ENCODE measurements at places on chromosomes 7 and 10.

DNA sequence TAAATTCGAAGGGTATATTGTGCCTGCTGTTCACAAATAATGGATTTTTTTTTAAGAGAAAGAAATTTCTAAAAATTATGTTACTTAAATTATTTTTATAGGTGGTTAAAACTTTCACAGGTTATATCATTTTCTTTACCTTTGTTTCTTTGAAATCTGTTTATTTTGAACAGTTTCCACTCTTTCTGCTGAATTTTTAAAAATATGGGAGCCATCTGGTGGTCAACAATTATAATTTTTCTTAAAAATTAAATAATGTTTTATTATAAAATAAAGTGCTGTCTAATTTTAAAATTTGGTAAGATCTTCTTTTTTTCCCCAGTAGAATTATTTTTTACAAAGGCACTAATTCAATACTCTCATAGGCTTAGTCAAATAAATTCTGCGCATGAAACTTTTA lies 263.9 kb downstream of the ETV1 start:
- no peak overlapping the region for H3K4me3 ChIP-seq
- no peaks in the 10 kb centered on the region for H3K4me1 ChIP-seq
- H3K36me3 ChIP-seq: no peaks in the 10 kb centered on the region

DNA sequence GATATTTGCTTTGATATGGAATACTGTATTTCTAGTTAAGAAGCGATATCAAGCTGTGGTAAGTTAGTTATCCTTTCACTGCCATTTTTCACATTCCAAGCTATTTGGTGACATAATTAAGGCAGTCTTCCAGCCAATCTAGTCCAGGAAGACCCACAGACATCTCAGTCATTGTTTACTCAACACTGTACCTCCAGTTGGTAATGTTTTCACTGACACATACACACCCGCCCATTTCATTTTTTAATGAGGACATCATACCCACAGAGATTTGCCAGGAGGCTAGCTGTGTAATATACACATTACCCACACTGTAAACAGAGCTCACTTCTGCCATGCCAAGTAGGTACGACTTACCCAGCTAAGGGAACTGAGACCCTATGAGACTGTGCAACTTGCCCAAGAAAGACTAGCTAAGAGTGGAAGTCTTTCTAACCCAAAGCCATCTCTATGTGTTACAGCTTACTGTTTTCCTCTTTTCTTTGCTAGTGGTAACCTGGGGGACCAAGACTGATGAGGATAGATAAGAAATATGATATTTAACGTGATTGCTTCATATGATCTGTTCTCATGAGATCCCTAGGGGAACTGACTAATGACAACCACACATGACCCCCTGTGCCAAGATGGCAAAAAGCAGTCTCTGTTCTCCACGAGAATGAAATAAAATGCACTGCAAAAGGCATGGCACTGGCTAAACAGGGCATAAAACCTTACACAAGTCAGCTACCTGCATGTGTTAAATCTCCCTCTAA lies 179.0 kb downstream of the DGKI start:
- H3K27me3 ChIP-seq: peaks cover 5% of the 10 kb centered on the region
- no peaks in the 10 kb centered on the region for H3K4me1 ChIP-seq
- no peak overlapping the region for H3K27ac ChIP-seq

DNA sequence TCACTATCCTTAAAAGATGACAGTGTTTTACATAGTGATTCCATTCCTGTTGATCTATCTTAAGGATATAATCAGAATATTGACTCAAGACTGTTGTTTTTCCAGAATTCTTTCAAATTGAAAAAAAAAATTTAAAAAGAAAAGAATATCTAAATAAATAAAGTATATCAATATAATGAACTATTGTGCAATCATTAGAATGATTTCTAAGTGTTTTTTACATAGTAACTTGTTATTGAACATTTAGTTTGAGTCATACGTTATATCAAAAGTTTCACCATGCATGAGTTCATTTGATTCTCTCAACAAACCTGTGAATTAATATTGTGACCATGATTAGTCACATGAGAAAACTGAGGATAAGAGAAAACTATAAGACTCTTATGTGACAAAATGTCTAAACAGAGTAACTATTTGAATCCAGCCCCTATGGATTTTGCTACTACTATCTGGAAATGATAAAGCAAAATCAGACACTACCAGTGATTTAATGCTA lies 46.1 kb downstream of the KLF6 start:
- no peak overlapping the region for H3K4me3 ChIP-seq
- no peaks in the 10 kb centered on the region for H3K27me3 ChIP-seq
- DNase-seq: no peak
- H3K36me3 ChIP-seq: no peaks in the 10 kb centered on the region
- H3K27ac ChIP-seq: no peak overlapping the region

DNA sequence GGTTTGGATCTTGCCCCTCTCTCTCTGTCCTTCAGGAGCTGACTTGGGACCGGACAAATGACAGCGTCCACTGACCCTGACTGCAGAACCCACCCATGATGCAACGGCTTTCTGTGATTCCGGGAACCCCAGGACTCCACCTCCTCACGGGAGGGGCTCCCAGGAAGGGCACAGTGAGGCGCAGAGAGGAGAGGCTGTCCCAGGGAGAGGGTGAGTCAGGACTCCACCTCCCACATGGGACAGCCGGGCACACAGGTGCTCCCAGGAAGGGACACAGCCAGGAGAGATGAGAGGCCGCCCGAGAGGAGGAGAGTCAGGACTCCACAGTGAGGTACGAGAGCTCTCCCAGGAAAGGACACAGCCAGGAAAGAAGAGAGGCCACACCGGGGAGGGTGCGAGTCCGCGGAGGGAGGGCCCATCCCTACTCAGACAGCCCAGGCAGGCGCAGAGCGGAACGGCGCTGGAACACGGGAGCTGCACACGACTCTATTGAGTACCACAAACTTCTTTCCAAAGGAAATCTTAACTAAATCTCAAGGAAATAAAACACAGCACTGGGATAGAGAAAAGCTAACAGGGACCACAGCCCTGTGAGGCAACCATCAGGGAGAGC lies 162.5 kb downstream of the MAD1L1 start:
- DNase-seq: no peak
- no peak overlapping the region for H3K27ac ChIP-seq
- no peaks in the 10 kb centered on the region for H3K36me3 ChIP-seq
- peaks cover 24% of the 10 kb centered on the region for H3K4me1 ChIP-seq
- no peak overlapping the region for H3K4me3 ChIP-seq
- no peaks in the 10 kb centered on the region for H3K27me3 ChIP-seq

DNA sequence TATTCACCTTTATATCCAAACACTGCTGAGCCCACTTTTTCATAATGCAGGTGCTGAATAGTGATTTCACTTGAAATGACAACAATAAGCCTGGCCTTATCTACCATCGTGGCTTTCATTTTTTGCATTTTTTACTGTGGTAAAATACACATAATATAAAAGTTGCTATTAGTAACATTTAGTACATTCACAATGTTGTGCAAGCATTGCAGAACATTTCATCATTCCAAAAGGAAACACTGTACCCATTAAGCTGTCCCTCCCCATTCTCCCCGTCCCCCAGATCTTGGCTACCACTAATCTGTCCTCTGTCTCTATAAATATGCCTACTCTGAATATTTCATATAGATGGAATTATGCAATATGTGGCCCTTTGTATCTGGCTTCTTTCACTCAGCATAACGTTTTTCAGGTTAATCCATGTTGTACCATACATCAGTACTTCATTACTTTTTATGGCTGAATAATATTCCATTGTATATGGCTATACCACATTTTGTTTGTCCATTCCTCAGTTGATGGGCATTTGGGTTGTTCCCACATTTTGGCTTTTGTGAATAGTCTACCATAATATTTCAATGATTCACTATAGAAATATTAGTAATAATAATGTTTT lies 68.5 kb upstream of the ARID5B start:
- H3K27me3 ChIP-seq: no peaks in the 10 kb centered on the region
- H3K4me3 ChIP-seq: no peak overlapping the region
- no peak for DNase-seq
- H3K27ac ChIP-seq: no peak overlapping the region

GRCh38 chr7:1200045-1200444 lies 32.6 kb upstream of the UNCX start:
- H3K4me1 ChIP-seq: no peaks in the 10 kb centered on the region
- H3K36me3 ChIP-seq: no peaks in the 10 kb centered on the region
- H3K27ac ChIP-seq: no peak overlapping the region
- DNase-seq: no peak
- no peak overlapping the region for H3K4me3 ChIP-seq

- no peak overlapping the region for H3K4me3 ChIP-seq
- no peak overlapping the region for H3K27ac ChIP-seq
- peaks cover 2% of the 10 kb centered on the region for H3K4me1 ChIP-seq
- H3K36me3 ChIP-seq: peaks cover 33% of the 10 kb centered on the region
- DNase-seq: no peak
- H3K27me3 ChIP-seq: no peaks in the 10 kb centered on the region
Observed at GRCh38 chr7:149721084-149721601, 52.2 kb downstream of the ZNF467 start.

GRCh38 chr10:5512331-5512730 lies 12.4 kb upstream of the CALML3 start:
- no peaks in the 10 kb centered on the region for H3K27me3 ChIP-seq
- DNase-seq: no peak
- H3K4me1 ChIP-seq: no peaks in the 10 kb centered on the region
- H3K27ac ChIP-seq: no peak overlapping the region
- no peaks in the 10 kb centered on the region for H3K36me3 ChIP-seq
- no peak overlapping the region for H3K4me3 ChIP-seq

- H3K36me3 ChIP-seq: no peaks in the 10 kb centered on the region
- H3K27ac ChIP-seq: no peak overlapping the region
- H3K4me1 ChIP-seq: no peaks in the 10 kb centered on the region
- H3K27me3 ChIP-seq: no peaks in the 10 kb centered on the region
- no peak overlapping the region for H3K4me3 ChIP-seq
Observed at GRCh38 chr10:71573562-71574518, 145.7 kb downstream of the C10orf105 start.

DNA sequence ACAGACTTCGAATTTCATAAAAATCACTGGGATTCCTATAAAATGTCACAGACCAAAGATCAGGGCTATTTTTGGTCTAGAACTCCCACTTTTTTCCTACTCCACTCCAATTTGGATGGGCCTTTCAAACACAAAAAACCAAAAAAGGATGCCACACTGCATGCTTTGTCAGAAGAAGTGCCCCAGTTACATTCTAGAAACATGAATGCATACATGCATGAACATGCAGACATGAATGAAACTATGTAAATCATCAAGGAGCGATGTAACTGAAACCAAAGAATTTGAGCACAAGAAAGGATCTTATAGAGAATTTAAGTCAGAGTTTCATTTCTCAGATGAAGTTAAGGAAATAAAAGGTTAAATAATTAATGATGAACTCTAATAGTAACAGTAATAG lies 31.8 kb upstream of the FAM133B start:
- no peaks in the 10 kb centered on the region for H3K27me3 ChIP-seq
- no peak overlapping the region for H3K27ac ChIP-seq
- peaks cover 6% of the 10 kb centered on the region for H3K4me1 ChIP-seq
- peaks cover 9% of the 10 kb centered on the region for H3K36me3 ChIP-seq
- no peak for DNase-seq

- H3K27me3 ChIP-seq: no peaks in the 10 kb centered on the region
- peaks cover 76% of the 10 kb centered on the region for H3K36me3 ChIP-seq
- H3K4me1 ChIP-seq: peaks cover 31% of the 10 kb centered on the region
- H3K4me3 ChIP-seq: peak overlapping the region; percentile 67
- DNase-seq: no peak
- peak overlapping the region; percentile 90 for H3K27ac ChIP-seq
Observed at GRCh38 chr7:99625321-99625720, 8.6 kb downstream of the ZSCAN25 start.

DNA sequence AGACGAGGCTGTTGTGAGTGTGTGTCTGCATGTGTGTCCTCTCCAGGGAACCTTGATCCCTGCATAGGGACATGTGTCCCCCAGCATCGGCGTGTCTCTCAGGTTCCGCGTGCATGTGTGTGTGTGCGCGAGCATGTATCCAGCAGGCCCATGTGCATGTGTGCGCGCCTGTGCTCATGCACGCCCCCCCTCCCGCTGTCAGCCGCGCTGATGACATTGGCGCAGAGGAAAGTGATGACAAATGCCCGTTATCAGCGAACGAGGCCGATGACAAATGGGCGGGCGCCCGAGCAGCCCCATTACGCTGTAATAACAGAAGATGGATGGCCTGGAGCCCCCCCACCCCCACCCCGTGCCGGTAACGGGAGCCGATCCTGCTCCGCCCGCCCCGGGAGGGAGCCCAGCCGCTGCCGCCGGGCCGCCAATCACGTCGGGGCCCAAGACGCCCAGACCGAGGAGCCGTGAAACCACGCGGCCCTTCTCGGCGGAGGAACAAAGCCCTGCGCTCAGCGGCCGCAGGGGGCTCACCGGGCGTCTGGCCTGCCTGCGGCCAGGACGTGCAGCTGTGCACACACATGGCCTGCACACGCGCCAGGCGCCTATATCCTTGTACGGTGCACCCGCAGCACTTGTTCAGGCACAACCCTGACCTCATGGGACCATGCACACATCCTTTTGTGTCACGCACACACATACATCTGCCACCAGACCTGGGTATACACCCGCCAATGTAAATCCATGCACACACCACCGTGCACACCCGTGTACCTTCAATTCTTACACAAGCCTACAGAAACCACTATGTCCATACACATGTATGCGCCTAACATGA lies 21.5 kb downstream of the POLL start:
- H3K4me1 ChIP-seq: peaks cover 20% of the 10 kb centered on the region
- no peaks in the 10 kb centered on the region for H3K36me3 ChIP-seq
- no peak overlapping the region for H3K27ac ChIP-seq
- no peak for DNase-seq

DNA sequence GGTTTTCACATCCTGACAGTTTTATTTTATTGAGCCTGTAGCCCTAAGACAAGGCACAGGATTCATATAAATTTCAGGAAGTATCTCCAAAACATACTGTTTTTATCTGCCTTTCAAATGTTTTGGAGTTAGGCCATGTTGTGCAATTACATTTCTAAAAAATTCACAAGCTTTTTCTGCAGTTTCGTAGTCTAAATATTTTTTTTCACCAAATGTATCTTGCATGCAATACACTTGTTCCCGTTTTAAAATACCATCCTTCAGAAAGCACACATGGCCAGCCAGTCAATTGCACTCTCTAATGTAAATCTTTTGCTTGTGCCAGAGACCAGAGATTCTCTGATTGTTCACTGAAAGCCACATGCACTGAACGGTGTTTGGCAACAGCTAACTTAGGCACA lies 161.5 kb upstream of the PRKCQ start:
- no peak for DNase-seq
- H3K36me3 ChIP-seq: no peaks in the 10 kb centered on the region
- H3K4me1 ChIP-seq: no peaks in the 10 kb centered on the region
- no peak overlapping the region for H3K4me3 ChIP-seq
- H3K27ac ChIP-seq: no peak overlapping the region

DNA sequence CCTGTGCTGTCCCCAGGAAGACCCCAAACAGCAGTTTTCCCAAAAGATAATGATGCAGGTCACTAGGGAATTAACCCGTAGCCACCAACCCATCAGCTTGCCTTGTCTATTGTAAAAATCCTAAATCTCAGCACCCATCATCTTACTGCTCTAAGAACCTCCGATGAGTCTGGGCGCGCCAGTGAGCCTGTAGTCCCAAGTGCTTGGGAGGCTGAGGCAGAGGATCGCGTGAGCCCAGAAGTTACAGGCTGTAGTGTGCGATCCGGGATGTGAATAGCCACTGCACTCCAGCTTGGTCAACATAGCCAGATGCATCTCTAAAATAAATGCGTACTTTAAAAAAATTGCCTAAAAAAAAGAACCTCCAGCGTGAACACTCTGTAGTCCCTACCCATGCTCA lies 951 bp downstream of the AS3MT start:
- H3K4me3 ChIP-seq: no peak overlapping the region
- H3K27ac ChIP-seq: no peak overlapping the region
- peaks cover under 1% of the 10 kb centered on the region for H3K36me3 ChIP-seq
- H3K27me3 ChIP-seq: peaks cover 10% of the 10 kb centered on the region
- H3K4me1 ChIP-seq: peaks cover 6% of the 10 kb centered on the region
